CD8-positive, alpha-beta memory T cell (primary cell): ENCODE measurements at places on chromosomes 5 and 9.

DNA sequence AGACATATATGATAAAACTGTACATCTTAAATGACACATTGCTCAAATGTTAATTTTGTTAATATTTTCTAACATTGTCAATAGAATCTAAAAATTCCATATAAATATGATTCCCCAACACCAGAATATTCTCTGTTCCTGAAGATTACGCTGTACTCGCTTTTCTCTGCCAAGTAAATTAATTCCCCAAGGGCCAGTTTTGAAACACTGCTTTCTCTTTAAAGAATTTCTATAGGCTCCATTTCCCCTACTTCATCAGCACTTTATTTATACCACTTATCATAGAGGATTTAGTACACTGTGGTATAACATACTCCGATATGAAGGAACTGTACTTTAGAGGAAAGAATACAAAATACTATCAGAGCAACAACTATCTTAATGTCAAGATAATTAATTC, 101.4 kb upstream of the ACOT12 start:
- no peak for DNase-seq

GRCh38 chr9:8224381-8224801, 424.8 kb upstream of the DMAC1 start:
- no peak for DNase-seq

DNA sequence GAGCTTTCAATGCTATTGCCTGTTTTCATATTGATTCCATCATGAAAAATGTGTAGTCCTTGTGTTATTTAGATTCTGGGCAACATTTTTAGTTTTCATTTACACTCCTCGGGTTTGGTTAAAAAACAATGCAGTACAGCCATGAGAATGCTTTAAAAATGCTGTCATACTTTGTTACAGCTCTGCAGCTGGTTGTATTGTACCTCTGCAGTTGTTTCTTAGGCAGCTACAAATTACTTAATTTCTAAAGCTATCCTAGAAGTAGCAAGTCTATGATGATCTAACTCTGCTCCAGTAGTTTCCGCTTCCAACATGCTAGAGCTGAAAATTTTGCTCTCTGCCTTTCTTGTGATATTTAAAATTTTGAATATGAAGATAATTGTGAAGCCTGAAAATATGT, 20.2 kb downstream of the SNX18 start:
- no peak for DNase-seq

DNA sequence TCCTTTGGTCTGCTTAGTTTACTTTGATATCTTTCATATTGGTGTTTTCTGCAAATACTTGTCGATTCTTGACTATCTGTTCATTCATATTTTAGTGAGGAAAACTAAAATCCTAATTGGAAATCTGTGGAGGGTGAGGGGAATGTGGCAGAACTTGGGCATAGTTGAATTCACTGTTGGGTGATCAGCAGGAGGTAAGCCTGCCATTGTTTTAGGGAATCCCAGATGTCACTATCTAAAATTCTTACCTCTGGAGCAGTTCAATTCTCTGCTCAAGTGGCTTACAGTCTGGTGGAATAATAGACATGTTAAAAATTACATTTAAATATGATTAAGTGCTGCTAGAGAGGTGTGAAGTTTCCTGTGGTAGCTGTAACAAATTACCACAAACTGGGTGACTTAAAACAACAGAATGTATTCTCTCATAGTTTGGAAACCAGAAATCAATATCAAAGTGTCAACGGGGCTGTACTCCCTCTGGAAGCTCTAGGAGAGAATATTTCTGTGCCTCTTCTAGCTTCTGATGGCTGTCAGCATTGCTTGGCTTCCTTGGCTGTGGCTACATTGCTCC, 90.3 kb upstream of the GCNT4 start:
- DNase-seq: no peak

GRCh38 chr5:60339691-60340201, 360.2 kb downstream of the DEPDC1B start:
- DNase-seq: no peak

DNA sequence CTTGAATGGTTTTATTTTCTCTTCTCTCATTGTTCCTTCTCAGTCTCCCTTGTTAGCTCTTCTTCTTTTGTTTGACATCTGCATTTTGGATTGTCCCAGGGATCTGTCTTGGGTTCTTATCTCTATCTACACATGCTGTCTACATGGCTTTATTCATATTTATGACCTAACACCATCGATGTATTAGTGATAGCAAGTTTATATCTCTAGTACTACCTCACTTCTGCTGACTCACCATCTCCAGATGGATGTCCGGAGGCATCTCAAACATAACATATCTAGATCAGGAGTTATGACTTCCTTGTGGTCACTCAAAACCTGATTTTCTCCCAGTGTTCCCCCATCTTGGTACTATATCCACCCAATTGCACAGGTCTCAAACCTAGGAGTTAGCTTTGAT, 19.2 kb upstream of the SELENOP start:
- no peak for DNase-seq

DNA sequence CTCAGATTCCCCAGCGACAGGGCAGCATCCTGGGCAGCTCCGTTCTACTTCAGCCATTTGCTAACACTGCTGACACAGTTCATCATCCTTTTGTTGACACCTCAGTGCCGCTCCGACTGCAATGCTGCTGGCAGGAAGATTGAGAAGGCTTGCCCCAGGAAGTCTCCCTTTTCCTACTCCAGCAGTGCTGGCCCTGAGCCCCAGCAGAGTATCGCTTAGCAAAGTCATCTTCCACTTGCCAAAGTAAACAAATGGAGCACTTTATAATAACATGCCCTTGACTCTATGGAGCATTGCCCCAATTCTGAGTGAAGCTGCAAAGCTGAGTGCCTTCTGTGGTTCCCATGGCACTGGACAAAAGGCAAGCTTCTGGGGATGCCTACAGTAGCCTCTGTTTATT, 32.2 kb downstream of the PRLR start:
- no peak for DNase-seq

- DNase-seq: no peak
Observed at GRCh38 chr5:137155261-137156000, 343.7 kb downstream of the SPOCK1 start.

DNA sequence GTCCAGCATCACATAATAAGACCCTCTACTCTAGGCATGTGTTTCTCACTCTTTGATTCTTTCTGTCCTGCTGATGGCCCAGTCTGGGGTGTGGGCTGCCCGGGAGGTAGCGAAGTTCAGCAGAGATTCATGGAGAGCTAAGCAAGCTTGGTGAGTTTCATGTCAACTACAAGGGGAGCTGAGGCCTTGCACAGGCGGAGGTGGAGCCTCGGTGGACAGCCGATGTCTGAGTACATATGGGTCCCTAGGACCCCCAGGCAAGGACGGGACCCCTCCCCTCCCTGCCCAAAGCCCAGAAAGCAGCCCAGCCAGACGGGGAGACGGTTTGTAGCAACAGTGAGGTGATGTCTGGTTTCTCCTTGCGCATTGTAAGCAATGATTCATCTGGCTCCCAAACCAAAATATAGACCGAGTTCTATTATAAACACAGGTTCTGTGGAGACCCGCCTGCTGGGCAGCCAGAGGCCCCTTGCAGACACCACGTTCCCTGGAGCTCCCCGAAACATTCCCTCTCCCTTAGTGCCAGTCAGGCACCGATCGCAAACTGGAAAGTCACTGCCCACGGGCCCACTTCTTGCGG, 45.5 kb downstream of the COL27A1 start:
- DNase-seq: no peak

GRCh38 chr9:134708672-134709038, 67.1 kb downstream of the COL5A1 start:
- no peak for DNase-seq

DNA sequence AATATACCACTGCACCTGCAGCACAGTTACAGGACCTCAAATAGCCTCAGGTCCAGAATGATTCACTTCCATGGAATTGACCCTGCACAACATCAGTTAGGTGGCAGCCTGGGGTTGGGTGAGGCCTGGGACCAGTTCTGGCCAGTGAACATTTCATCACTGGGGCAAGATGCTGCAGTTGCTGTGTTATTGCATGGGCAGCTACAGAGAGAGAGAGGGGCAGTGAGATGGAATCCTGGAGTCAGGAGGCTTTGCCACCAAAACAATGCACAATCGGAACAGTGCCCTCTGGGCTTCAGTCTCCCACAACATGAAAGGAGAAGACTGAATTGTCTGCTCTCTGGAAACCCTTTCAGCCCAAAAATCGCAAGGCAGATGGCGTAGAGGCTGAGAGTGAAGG, 51.8 kb downstream of the SH3TC2 start:
- DNase-seq: no peak

DNA sequence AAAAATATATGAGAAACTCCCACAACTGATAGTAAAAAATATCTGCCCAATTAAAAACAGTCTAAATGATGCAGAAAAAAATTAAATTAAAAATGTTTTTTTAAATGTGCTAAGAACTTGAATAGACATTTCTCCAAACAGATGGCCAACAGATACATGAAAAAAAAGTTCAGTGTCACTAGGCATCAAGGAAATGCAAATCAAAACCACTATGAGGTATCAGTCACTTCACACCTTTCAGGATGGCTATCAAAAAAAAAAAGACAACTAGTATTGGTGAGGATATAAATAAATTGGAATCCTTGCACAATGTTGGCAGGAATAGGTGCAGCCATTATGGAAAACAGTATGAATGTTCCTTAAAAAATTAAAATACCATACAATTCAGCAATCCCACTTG, 16.6 kb downstream of the ZNF131 start:
- DNase-seq: no peak

DNA sequence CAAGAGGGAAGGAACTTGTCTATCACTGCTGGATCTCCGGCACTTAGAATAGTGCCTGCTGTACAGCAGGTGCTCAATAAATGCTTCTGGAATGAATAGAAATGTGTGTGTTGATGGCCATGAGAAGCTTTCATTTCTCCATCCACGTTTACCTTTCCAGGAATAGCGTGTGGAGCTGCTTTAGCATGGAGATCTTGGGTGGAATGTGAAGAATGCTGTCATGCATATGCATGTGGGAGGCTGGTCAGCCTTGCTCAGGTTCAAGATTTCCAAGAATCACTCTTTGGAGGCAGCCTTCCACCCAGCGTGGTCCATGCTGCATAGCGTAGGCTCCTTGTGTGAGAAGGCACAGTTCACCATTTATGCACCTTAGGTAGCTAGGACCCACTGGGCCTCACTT, 19.2 kb downstream of the COL15A1 start:
- DNase-seq: no peak

GRCh38 chr9:36456480-36457065, 56.5 kb upstream of the RNF38 start:
- no peak for DNase-seq

DNA sequence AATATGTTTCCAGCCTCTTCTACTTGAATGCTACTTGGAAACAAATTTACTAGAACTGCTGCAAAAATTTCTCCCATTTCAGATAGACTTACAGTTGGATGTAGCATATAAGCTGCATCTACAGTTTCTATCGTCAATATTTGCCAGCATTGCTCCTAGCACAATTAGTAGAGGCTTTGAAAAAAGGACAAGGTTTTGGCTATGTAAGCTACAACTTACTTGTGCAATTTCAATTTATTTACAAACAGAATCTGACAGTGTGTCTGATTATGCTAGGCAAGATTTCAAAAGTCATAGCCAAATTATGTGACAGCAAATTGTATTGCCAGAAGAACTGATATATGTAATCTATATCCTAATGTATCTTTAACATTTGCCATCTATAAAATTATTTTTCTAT, 628.4 kb upstream of the FAM174A start:
- DNase-seq: no peak

DNA sequence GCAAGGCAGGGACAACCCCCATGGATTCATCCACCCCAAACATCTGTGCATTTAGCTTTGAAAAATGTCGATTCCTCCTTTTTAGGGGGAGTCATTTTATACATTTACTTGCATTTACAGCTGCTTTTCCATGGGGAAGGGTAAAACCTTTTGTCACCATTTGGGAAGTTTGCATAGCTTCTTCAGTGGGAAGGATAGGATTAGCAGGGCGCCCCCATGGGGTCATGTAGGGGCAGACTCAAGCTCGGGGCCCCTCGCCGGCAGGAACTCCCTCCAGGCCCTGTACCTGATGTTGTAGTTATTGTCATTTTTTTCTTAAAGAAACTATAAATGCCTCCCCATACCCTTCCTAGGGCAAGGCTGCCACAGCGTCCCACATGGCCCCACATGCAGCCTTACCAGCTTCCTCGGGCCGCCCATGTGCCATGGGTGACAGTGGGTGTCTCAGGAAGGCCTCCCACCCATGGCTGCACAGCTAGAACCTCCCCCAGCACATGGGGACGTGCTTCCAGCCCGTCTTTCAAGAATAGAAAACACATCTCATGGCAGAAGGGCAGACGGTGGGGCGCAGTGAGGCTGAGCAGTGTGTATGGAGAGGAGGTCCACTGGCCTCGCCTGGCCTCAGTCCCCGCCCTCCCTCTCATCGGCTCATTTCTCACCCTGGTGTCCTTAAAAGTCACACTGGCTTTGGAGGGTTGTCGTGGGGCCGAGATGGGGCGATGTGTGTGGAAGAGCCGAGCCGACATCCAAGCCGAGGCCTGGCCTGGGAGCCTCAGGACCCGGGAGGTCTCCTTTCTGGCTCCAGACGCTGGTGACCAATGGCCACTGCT, 76.1 kb upstream of the OTULINL start:
- no peak for DNase-seq

DNA sequence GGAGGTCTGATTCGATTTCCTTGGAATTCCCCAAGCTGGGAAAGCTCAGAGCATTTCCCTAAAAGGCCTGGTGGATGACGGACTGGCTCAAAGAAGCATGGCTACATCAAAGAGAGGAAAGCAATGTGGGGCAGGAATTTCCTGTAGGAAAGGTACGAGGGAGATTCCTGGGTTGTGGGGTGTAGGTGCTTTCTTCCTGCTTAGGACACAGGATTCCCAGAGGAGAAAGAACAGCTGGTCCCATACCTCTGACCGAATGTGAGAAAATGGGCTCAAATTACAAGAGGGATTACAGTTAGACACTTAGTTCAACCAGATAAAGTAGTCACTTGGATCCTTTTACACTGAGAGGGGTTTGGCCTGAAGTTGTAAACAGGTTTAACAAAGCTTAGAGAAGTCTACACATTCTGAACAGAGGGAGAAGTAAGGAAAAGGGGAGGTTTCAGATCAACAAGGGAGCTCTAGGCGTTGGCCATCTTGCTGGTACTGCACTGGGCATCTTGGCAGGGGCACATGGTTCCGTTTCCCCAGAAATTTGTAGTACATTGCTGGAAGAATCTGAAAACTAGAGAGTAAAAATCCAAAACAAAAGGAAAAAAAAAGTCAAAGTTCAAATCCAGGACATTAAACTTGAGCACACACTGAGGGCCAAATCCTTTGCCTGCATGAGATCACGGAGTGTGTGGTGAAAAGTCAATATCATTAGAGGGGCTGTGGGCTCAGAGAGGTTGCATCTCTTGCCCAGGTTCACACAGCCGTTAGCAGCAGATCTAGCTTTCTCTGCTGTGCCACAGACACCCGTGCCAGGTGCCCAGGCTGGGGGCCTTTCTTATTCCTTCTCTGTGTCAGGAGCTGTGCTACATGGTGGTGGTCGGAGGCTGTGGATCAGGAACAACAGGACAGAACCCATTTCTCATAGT, 171.3 kb downstream of the RGS3 start:
- no peak for DNase-seq

GRCh38 chr9:89277454-89277853, 33.5 kb upstream of the CKS2 start:
- DNase-seq: peak; percentile 2
